ENCODE measurements at places on chromosomes 5 and 9.

DNA sequence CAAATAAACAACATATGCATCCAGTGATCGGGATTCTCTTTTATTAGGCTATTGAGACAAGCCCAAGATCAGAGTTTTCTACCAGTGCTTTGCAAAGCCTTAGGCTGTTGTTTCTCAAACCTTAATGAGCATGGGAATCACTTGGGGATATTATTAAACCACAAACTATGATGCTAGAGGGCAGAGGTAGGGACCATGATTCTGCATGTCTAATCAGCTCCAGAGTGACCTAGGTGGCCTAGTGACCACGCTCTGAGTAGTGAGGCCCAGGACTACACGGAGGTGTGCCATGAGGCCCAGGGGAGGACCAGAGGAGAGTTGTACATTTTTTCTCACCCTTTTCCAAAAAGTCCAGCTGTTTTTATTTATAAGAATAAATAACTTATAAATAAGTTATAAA lies 298.5 kb upstream of the TLE4 start:
- no peak for DNase-seq

GRCh38 chr9:125747053-125747764 lies at the start of gene PBX3:
PBX3 (plus strand) TSS chr9:125747373.
- no peak for DNase-seq

DNA sequence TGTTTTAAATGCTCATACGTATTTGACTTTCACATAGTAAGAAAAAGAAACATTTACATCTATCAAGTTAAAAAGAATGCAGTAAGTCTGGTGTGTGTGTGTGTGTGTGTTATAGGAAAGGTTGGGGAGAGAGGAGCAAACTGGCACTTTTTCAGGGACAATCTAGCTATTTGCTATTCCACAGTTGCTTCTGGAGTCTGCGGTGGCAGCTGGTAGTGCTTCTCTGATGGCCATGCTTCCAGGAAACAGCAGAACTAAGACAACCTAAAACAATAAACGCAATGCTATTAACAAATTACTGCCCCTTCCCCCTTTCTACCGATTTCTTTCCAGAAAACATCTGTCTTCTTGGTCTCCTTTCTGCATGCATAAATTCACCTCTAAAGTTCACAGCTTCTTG lies 70.0 kb upstream of the CDH10 start:
- no peak for DNase-seq

DNA sequence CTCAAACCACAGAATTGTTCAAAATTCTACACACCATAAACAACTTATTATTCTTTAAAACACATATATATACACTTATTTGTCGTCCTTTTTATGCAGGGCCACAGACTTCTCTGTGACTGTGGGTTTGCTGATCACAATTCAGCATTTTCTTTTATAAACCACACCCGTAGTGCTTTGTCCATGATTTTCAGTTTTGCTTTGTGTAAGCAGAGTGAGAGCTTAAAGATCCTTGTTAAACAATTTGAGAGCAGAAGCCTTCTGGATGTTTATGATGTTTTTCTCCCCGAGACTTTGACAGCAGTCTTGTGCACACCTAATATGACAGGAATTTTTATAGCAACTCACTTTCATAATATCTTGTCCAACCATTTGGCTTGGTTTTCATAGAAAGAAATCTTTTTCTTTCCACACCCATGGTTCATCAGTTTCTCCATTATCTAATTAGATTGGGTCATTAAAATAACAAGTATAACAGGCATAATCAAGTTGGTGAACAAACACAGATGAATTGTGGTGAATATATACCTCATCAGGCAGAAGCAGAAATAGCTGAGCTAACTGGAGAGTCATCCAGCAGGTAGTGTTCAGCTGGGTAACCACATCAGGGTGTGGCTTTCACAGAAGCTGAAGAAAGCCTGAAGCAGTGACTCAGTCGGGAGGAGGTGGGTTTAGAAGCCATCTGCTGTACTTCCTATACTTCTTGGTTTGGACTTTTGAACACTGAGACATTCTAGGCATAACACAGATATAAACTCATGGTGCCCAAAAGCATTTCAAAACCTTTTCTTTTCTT lies 232.8 kb downstream of the DOCK8 start:
- DNase-seq: peak; percentile 28

DNA sequence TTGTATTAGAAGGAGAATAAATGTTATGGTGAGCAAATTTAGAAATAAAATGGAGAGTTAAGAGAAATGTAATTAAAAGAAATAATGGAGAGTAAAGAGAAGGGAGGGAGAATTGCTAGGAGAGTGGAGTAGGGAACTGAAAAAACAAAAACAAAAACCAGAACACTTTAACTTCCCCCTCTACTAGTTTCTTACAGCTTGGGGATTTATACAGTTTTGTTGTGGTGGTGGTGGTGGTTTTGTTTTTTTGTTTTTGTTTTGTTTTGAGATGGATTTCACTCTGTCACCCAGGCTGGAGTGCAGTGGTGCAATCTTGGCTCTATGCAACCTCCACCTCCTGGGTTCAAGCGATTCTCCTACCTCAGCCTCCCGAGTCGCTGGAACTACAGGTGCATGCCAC lies 322.4 kb downstream of the TMEM167A start:
- DNase-seq: no peak

- no peak for DNase-seq
Observed at GRCh38 chr5:125219710-125220109, 473.3 kb upstream of the ZNF608 start.

GRCh38 chr9:79617395-79617794 lies 45.6 kb downstream of the TLE4 start:
- DNase-seq: no peak

GRCh38 chr9:83639266-83639665 lies 16.3 kb downstream of the IDNK start:
- no peak for DNase-seq

DNA sequence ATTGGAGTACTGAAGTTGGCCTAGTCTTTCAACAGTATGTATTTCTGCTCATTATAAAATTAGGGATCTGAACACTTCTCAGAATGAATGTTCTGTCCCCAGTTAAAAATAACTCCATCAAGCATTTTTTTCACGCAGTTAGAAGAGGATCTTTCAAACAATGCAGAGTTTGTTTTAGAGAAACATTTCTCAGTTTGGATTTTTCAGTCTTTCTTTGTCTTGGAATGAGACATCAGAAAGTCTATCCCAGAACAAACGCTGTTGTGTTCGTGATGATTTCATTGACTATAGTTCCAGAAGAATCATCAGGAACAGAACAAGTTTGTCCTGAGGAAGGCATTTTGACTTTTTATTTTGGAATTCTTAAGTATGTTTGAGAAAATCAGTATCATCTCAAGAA lies 218.7 kb downstream of the ARRDC3 start:
- DNase-seq: no peak

DNA sequence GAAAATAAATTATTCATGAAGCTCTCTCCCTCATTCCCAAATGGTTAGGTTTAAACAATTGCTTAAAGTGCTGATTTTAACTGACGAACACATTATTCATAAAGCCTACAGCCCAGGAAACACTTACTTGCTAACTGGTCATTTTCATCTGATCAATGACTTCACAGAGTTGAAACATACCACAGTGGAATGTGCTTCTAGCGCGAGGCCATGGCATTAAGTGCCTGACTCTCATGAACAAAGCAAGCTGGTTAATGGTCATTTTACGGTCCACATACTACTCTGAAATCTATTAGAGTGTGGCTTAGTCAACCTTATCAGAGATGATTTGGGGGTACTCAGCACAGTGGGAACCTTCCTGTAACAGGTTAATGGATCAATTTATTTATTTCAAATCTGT lies 114.6 kb downstream of the MED27 start:
- no peak for DNase-seq

- no peak for DNase-seq
Observed at GRCh38 chr9:80701061-80701460, 988.3 kb downstream of the TLE1 start.

DNA sequence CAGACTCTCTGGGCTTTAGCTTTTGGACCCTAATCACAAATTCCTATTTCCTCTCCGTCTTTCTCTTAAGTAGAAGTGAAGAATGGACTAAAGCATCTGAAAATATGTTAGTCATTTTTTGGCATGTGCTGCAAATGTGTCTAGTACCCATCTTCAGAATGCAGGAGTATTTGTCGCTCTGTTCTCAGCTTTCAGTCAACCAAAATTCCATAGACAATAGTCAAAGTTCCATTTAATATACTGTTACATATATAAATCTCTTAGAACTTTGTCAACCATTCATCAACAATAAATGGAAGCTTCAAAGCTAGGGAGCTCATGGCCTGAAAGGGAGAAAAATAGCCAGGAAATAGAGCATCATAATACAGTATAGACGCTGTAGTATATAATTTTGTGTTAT lies 509.4 kb downstream of the BNC2 start:
- DNase-seq: no peak

DNA sequence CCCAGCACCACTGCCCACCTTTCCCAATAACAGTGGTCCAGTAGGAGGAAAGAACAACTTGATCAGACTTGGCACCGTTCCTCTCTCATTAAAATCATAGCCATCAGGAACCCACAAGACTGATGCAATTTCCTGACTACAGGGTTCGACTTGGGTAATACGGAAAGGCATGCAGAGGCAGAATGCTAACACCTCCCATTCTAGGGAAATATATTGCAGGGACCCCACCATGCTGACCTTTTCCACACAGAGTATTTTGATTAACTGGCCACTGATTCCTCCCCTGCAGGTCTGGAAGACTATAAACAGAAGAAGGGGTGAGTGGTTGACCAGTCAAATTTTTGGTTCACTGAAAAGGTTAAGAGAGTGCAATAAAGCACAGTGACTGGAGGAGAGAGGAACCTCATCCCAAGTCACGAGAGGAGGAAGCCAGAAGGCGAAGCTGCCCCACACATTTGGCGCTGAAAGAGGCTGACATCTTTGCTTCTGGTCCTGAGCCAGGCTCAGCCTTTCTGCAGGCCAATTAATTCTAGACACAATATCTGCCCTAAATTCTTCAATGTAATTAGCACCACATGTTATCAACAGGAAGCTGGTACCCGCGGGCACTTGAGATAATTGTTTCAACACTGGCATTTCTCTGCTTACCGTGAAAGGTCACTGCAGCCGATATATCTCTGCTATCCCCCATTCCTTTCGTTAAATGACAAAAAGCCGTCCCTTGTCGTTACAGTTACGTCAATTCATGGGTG lies 64.7 kb upstream of the SPOCK1 start:
- no peak for DNase-seq

- no peak for DNase-seq
Observed at GRCh38 chr9:134891053-134891452, 10.4 kb downstream of the FCN2 start.

DNA sequence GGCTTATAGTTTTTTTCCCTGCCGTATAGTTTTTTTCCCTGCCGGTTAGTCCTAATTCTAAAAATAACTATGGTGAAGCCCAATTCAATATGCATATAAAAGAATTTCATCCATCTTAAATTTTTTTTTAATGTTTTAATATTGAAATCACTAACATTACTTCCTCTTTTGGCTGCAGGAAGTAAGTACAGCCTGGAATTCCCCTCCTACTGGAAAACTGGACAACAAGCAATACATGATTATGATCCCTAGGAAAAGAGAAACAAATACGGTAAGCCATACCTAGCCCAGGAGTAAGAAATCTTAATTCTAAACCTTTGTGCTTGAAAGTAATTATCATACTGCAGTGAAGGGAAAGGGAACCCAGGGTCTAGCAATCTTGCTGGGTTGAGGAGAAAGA lies 119.0 kb downstream of the NR3C1 start:
- no peak for DNase-seq

DNA sequence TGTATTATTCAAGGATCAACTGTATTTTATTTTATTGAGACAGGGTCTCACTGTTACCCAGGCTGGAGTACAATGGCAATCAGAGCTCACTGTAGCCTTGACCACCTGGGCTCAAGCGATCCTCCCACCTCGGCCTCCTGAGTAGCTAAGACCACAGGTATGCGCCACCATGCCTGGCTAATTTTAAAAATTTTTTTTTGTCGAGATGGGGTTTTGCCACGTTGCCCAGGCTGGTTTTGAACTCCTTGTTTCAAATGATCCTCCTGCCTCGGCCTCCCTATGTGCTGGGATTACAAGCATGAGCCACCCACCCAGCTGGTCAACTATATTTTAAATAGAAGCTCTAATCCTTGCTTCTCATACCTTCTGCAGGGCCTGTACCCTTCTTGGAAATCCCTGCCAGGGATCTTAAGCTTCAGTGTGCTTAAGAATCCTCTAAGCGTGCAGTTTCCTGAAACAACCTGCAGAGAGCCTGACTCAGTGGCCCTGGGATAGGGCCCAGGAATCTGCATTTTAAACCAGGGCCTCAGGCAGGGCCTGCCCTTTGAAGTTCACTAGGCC lies 2.9 kb downstream of the AKNA start:
- no peak for DNase-seq

DNA sequence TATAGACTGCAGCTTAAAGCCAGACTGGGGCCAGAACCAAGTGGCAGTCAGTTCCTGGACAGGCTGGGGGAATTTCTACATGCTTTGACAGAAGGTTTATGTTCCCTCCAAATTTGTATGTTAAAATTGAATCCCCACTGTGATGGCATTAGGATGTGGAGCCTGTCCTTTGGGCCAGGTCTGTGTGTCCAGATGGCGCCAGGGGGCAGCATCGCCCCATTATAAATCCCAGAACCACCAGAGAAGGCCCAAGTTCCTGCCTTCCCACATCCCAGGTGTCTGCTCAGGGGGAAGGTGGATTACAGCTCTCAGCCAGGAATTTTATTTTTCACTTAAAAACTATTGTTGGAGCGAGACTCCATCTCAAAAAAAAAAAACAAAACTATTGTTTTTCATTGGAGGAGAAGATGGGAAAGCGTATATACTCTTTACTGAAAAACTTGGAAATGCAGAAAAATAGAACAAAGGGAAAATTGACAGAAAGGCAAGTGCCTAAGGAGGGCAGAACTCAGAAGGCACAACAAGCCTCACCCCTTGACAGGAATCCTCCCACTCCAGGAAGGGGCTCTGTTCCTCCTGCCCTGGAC lies 5.0 kb downstream of the IL3 start:
- no peak for DNase-seq

GRCh38 chr9:124180557-124180956 lies 77.2 kb upstream of the NEK6 start:
- no peak for DNase-seq

- DNase-seq: no peak
Observed at GRCh38 chr9:100725371-100725770, 147.5 kb downstream of the CAVIN4 start.

DNA sequence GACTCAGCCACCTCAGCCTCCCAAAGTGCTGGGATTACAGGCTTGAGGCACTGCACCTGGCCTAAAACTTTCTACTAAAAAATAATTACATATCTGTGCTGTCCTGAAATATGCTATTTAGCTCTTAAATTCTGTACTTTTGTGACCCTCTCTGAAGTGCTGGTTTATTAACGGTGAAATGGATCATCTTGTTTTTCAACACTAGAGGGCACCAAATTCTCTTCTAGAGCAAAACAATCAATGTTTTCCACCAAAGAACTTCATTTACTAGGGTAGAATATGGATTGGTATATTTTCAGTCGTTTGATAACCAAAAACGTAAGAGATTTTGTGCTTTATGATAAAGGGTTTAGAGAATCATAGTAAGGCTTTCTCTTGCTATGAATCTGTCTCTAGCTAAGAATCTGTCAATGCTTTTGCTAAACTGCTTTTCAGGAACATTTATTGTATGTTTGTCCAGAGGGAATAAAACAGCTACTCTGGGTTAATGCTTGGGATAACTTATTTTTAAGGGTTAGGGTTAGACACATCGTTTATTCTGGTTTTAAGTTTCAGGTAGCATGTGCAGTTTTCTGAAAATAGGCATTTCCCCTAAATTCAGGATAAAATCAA lies 63.6 kb downstream of the RNF180 start:
- no peak for DNase-seq
